ENCODE measurements at places on chromosomes 1 and 21. TPM values are rescaled to one million over a fixed set of nuclear protein-coding genes. Genes with fewer than 3 reads are reported as not detected.

The CLEC20A gene
- total RNA-seq: 0.40 TPM

- no peak for DNase-seq
Measured at GRCh38 chr1:201109651-201110050, 2.6 kb downstream of the CACNA1S start.

The LAMC2 gene
- total RNA-seq: 2.8 TPM

- no peak for DNase-seq
Measured at GRCh38 chr21:44279354-44280260, 6.1 kb upstream of the AIRE start.

The PRAMEF1 gene
- total RNA-seq: not detected

The ISG15 gene
- total RNA-seq: 61.5 TPM

DNA sequence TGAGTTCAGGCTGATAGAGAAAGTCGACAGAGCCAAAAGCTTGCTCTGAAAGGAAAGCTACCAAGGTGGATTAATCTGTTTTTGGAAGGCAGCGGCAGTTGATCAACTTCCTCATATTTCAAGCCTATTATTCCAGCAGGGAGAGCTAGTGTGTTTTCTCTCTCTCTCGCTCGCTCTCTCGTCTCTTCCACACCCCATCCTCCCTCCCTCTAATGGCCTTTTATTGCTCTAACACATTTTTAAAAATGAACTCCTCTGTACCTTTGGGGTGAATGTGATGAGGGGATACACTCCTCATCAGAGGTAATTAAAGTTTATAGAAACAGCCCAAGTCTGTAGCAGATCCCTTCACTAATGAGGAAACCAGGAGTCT lies 126.4 kb downstream of the CLIC6 start:
- no peak for DNase-seq

The MX2 gene
- 11.4 TPM for total RNA-seq

DNA sequence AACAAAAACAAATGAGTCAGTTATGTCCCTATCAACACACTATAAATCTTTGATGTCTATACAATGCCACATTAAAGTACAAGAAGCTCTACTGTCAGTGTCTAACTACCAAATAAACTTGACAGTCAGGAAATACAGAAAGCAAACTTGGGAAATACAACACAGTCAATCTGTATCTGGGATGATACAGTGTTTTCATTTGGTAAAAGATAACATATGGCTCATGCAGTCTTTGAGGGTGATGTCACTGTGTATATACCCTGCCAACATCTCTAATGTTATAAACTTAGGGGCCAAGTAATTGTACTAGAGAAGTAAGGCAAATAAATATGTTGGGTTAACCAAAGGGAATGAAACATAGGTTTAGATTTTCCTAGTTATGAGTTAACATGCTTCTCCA lies 552.5 kb upstream of the ADAMTS5 start:
- DNase-seq: no peak

All from endodermal cell (in vitro differentiated cells).